ENCODE measurements at places on chromosomes 3 and 15. TPM values are rescaled to one million over a fixed set of nuclear protein-coding genes. Genes with fewer than 3 reads are reported as not detected.

SUSD5 gene
- total RNA-seq, result 2.9 TPM

CRBN gene
- 70.9 TPM for total RNA-seq

ATP13A5 gene
- total RNA-seq, result not detected

ABHD5 gene
- 15.5 TPM for total RNA-seq

HHLA2 gene
- total RNA-seq, result not detected

EPHB3 gene
- 4.7 TPM for total RNA-seq

SSUH2 gene
- not detected for total RNA-seq

GALNT15 gene
- 10.9 TPM for total RNA-seq

DNAH12 gene
- total RNA-seq, result 0.09 TPM

ARPIN gene
- total RNA-seq, result 23.0 TPM

UBR1 gene
- total RNA-seq, result 38.1 TPM

ADPRH gene
- total RNA-seq, result 4.1 TPM

SIDT1 gene
- total RNA-seq, result not detected

SAMD7 gene
- not detected for total RNA-seq

MUC20 gene
- total RNA-seq, result 4.5 TPM

TIPARP gene
- total RNA-seq, result 67.1 TPM

PLCH1 gene
- 0.09 TPM for total RNA-seq

ACY1 gene
- 26.7 TPM for total RNA-seq

CRELD1 gene
- total RNA-seq, result 13.2 TPM

SERPINI2 gene
- not detected for total RNA-seq

LHFPL4 gene
- not detected for total RNA-seq

PARP3 gene
- total RNA-seq, result 14.6 TPM

ILDR1 gene
- total RNA-seq, result not detected

POLQ gene
- total RNA-seq, result 10.1 TPM

SLC41A3 gene
- total RNA-seq, result 65.7 TPM

LIPH gene
- 0.36 TPM for total RNA-seq
